ENCODE measurements at places on chromosomes 3 and 15.

DNA sequence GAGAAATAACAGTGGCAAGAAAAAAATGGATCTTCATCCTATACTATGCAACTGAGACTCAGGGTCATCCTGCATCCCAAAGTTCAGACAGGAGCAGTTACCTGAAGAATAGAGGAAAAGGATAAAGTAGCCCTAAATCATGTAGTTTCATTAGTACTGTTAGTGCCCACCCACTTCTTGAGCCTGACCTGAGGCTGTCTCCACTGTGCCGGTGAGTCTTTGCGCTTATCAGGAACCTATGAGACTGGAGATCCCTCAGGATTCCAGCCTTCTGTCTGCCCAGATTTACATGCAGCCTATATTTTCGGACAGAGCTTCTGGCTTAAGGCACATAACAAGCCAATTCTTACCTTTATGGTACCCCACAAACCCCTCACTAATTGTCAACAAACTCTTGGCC, 791.6 kb downstream of the ROBO1 start:
- DNase-seq: no peak

- no peak for DNase-seq
Observed at GRCh38 chr3:83122774-83123350, 1361.4 kb upstream of the GBE1 start.

GRCh38 chr15:69805248-69805953, 292.3 kb downstream of the TLE3 start:
- DNase-seq: no peak

DNA sequence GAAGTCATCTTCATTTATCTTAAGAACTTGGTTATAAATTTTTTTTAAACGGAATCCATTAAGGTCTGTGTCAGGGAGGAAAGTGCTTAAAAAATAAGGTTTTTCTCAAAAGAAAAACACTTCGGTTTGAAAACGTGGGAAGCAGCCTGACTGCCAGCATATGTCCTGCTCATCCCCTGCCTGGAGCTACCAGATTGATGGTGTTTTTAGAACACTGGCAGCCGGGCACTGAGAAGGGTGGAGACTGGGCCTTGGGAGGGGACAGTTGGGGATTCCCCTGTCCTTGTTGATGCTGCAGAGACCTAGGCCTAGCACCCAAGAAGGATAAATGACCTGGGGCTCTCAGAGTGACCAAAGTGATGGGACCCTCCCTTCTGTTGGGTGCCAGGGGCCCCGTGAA, 296.9 kb downstream of the EPHB1 start:
- DNase-seq: no peak

GRCh38 chr3:53102601-53103147, 27.6 kb downstream of the RFT1 start:
- no peak for DNase-seq

GRCh38 chr15:65875458-65875857, 6.2 kb downstream of the RAB11A start:
- no peak for DNase-seq

DNA sequence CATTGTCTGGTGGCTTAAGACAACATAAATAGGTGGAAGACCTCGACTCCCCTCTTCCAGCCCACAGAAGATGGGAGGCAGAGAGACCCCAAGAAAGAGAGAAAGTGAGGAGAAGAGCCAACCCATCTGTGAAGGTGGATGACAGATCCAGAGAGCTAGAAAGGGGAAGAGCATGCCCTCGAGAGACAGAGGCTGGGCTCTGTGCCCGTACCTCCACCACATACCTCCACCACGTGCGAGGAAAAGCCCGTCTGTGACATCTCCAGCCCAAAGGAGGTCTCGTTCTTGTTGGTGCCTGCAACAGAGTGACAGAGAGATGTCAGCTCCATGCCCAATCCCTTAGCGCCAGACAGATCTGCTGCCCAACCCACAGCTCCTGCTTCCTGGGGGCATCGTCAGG, 71.1 kb downstream of the FEM1B start:
- DNase-seq: no peak

GRCh38 chr15:74235962-74236361, at the start of gene CCDC33:
Gene CCDC33 (plus strand): TSS chr15:74236326. CDS start chr15:74236720, 394 bp downstream.
- no peak for DNase-seq

DNA sequence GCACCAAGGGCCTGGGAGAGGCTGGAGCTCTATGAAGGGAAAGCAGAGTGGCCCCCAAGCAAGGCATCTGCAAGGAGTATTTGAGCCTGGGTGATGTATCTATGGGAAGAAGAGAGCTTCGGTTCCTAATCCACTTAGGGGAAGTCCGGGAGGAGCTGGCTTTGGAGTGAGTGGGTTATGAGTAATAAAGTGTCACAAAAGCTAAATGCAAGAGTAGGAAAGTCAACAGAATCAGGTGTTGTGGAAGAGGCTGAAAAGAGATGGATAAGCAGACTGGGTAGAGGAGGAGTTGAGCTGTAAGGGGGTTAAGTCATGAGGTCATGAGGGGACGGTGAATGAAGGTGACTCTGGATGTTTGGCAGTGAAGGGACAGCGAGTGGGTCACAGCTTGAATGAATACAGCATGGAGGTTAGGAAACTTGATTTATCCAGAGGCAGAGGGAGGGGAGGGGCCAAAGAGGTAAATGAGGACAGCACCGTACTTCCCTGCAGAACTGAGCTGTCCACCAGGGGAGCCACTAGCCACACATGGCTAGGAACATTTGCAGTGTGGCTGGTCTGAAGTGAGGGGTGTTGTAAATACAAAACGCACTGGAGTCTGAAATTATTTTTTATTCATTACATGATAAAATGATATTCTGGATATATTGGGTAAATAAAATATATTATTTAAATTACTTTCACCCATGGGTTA, 83.3 kb downstream of the ADCY5 start:
- no peak for DNase-seq

GRCh38 chr3:18443665-18444594, 18.8 kb upstream of the SATB1 start:
- no peak for DNase-seq

GRCh38 chr15:71219645-71220044, 104.4 kb downstream of the THSD4 start:
- no peak for DNase-seq

DNA sequence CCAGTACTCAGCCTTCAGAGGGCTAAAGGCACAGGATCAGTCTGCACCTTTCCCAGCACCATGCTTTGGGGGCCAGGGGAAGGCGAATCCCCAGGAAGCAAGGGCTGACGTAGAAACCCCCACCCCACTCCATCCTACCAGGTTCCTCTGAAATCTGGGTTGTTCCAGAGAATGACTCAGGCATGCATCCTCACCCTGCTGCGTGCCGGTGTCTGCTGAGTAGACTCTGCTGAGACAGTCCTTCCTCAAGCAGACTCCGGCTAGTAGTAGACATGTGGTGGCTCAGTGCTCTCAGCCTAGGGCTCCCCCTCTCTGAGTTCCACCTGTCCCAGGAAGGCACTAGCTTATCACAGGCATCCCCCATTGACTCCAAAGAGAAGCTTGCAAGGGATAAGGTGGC, 9.0 kb downstream of the TMEM43 start:
- DNase-seq: no peak

- DNase-seq: no peak
Observed at GRCh38 chr3:152778022-152778421, 56.9 kb upstream of the P2RY1 start.

DNA sequence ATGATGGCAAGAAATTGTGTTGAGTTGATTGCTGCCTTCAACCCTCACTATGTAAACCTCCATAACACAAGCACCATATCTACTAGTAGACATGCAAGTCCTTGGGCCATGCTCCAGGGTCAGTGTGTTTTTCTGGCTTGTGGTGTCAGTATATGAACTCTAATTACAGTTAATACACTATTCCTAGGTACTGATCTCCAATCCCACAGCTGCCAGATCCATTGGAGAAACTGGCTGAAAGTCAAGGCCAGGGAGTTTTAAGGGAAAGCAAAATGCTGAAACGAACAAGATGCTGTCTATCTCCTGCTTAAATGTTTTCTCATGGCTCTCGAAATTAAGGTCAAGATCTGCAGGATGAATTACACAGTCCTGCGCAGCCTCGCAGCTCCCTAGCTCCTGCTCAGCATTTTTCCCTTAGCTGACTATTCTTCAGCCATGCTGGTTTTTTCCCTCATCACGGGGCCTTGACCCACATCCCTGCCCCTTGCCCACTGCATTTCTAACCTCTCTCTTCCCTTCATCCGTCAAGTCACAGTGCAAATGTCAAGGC, 425.0 kb upstream of the ADAMTS9 start:
- DNase-seq: no peak

DNA sequence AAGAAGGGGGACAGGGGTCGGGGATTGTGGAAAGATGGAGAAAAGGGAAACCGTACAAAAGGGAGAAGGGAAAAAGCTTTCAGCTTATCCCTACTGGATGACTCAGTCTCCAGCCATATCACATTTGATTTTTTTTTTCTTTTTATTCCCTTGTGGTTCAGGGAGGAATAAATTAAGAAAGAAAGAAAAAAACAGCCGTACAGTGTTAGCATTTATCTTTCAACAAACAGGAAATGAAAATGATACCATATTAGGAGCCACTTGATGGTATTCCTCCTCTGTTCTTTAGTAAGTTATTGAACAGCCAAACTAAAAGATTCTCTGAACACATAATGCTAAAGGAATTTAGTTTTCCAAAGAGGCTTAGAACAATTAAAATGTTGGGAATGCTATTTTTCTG, 594.4 kb downstream of the FOXP1 start:
- DNase-seq: no peak

- no peak for DNase-seq
Observed at GRCh38 chr3:13017361-13018042, 55.7 kb downstream of the IQSEC1 start.

DNA sequence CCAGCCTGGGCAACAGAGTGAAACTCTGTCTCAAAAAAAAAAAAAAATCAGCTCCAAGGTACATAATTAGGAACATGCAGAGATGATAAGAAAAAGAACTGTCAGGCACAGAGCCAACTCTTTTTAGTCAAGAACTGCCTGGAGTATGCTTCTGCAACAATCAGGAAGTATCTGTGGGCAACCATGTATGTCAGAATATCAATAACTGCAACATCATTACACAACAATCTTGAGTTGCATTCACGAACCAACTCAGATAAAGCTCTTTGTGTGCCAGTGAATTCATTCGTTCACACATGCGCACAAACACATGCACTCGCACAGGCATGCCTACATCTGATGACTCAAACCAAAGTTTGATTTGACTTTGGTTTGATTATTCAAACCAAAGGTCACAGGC, 32.1 kb downstream of the EFHB start:
- DNase-seq: no peak

DNA sequence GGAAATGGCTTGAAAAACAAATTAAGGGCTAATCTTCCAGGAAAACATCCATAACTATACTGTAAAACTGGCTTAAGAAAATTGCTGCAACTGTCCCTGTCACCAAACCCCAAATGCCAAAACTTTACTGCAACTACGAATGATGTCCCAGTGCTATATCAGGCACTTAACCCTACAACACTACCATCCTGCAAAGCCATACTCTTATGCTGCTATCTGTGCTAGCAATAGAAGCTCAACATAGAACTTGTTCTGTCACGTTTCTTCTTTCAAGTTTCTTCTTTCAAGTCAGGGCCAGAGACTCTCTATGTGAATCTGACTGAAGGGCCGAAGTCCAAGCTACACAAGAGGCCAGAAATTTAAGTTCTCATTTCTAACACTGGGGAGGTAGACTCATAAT, 92.5 kb downstream of the IGSF11 start:
- no peak for DNase-seq

DNA sequence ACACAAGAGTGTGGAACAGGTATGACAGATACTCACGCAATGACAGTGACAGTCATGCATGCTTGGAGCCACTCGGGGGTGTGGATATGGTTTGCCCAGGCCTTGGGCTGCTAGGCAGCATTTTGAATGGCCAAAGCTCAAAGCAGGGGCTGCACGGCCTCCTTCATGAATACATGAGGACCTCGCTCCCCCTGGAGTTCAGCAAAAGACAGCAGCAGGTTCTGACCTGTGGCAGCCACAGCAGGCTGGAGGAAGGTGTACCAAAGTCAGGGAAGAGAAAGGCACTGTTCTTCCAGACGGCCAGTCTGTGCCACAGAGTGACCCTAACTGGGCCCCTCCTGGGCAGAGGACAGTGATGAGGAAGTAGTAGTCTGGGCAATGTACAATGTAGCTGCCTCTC, 88.2 kb upstream of the C2CD4B start:
- no peak for DNase-seq

GRCh38 chr15:40558952-40559742, 5.7 kb downstream of the CCDC32 start:
- no peak for DNase-seq

DNA sequence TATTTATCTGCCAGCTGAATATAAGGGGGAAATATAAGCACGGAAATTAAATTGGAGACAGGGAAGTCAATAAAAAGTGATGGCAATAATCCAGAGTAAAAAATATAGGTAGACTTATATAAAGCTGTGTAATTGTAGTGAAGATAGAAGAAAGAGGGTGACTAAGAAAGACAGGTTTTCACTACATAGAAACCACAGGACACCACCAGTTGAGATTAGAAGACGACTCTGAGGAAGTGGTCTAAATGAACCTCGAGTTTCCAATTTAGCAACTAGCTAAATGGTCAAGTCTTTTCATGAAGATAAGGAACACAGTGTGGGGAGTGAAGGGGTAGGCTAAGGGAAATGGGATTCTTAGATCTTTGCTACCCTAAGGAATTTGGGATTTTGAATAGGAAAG, 188.8 kb upstream of the ARL6 start:
- DNase-seq: no peak

DNA sequence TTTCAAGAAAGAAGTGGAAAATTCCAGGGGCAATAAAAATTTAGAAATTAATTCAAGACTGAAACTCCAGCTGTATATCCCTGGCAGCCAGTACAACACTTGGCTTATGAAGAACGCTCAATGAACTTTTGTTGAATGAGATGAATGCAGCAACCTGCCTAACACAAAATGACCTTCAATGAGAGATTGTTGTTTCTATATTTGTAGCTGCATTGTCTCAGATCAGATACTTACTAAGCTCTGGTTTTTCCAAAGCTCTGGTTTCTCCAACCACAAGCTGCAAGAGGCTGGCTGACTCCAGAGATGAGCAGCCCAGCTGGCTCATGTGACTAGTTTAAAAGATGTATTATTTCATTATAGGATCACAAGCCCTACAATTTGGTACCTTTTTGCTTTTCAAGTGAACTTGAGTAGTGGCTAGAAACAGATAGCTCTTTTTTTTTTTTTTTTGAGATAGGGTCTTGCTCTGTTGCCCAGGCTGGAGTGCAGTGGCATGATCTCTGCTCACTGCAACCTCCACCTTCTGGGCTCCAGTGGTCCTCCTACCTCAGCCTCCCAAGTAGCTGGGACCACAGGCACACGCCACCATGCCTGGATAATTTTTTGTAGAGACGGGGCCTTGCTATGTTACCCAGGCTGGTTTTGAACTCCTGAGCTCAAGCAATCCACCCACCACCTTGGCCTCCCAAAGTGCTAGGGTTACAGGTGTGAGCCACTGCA, 57.4 kb downstream of the UMPS start:
- DNase-seq: no peak

GRCh38 chr3:158508481-158508880, 62.5 kb upstream of the MLF1 start:
- no peak for DNase-seq

DNA sequence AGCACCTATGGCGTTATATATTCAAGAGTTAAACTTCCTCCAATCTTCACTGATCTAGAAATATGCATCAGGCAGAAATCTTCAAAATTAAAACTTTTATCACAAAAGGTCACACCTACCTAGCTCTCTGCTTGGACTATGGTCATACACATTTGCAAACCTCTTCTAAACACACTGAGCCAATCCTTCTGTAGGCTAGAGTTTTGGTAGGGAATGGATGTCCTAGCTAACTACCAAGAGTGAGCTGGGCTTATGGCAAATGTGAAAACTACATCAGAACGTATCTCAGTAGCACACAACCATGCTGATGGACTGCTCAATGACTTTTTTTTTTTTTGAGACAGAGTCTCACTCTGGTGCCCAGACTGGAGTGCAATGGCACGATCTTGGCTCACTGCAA, 29.6 kb downstream of the SETD2 start:
- DNase-seq: no peak
